RWPE1 (cell line): ENCODE measurements at places on chromosomes 4 and X.

DNA sequence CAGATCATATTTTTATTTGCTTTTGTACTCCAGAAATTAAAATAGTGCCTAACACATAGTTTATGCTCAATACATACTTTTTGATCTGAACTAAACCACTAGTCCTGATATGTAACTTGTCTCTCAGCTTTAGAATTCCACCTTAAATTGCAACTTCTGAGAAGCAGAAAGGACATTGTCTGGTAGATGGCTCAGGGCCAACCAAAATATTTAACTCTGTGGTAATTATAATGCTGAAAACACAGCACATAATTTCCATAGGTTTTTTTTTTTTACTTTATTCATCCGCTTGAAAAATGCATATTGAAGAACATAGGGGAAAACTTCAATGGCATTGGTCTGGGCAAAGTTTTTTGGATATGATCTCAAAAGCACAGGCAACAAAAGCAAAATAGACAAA lies 59.3 kb downstream of the AREG start:
- DNase-seq: no peak

- DNase-seq: no peak
Observed at GRCh38 chr4:144557404-144557803, 88.6 kb upstream of the HHIP start.

DNA sequence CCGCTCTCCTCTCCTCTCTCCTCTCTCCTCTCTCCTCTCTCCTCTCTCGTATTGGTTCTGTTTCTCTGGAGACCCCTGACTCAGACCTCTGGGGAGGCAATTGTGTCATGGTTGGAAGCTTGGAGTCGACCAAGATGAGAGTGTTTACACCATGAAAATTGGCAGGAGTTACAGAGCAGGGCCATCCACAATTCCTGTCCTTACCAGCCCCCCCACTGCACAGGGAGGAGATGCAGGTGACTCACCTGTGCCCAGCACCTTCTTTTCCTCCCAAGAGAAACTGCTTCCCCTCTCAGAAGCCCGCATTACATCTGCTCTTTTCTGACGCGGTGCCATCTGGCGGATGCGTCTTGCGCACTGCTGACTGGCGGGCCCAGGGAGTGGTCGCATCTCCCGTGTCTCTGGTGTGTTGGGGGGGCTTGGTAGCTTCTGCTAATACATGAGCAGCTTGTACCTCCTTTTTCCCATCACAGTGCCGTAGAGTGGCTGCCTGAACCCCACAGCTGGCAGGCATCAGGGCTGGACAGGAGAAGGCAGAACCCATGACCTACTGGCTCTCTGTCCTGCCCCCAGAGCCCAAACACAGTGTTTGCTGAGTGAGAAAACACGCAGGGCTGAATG lies 31.4 kb upstream of the GPR78 start:
- DNase-seq: no peak

DNA sequence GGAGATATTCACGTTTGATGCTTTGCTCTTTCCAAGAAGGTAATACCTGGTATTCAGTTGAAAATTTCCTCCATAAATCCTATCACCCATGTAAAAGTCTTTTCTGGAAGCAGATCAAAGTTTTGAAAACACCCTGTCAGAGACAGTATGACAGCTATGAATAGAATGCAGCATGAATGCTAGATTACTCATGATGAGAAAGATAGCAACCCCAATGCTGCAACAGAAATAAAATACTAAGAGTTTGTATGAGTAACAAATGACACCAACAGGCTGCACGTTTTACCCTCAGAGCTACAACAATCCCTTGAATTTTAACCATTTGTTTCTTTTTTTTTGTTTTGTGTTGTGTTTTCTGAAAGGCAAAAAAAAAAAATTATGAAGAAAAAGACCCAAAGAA lies 108.6 kb downstream of the ARHGAP6 start:
- DNase-seq: peak; percentile 66

GRCh38 chr4:80229128-80229527 lies 31.8 kb downstream of the PRDM8 start:
- no peak for DNase-seq

DNA sequence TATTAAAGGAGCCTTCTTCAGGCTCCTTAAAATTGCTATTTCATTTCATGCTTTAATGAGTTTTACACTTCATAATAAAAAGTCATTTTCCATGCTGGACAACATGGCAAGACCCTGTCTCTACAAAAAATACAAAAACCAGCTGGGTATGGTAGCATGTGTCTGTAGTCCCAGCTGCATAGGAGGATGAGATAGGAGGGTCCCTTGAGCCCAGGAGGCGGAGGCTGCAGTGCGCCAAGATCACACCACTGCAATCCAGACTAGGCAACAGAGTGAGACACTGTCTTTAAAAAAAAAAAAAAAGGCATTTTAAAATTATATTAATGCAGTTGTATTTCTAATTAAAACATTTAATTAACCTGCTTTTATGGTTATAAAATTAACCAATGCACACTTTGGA lies 49.2 kb downstream of the PDS5A start:
- no peak for DNase-seq

GRCh38 chr4:54226404-54227255 lies 2.5 kb upstream of the PDGFRA start:
- DNase-seq: no peak

GRCh38 chrX:88982933-88983332 lies 235.9 kb downstream of the CPXCR1 start:
- no peak for DNase-seq

- DNase-seq: no peak
Observed at GRCh38 chr4:3021627-3022026, 52.7 kb downstream of the HTT-AS start.

- DNase-seq: no peak
Observed at GRCh38 chr4:181661923-181662322, 581.3 kb upstream of the TENM3 start.

GRCh38 chr4:79298027-79298426 lies 27.8 kb downstream of the NAA11 start:
- no peak for DNase-seq

DNA sequence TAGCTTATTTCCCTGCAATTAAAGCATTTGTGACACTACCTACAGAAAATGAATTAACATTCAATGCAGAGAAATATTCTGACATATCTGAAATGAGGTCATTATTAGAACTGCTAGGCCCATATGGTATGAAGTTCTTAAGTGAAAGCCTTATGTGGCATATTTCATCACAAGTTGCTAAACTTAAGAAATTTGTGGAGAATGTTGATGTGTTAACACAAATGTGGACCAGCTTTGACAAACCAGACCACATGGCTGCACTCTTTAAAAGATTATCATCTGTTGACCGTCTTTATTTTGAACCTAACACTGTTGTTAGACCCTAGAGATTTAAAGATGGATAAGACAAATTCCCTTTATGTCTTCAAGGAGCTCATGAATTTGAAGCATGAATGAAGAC lies 1024.1 kb downstream of the RPA4 start:
- no peak for DNase-seq

- DNase-seq: no peak
Observed at GRCh38 chrX:66731398-66731797, 92.5 kb upstream of the EDA2R start.

DNA sequence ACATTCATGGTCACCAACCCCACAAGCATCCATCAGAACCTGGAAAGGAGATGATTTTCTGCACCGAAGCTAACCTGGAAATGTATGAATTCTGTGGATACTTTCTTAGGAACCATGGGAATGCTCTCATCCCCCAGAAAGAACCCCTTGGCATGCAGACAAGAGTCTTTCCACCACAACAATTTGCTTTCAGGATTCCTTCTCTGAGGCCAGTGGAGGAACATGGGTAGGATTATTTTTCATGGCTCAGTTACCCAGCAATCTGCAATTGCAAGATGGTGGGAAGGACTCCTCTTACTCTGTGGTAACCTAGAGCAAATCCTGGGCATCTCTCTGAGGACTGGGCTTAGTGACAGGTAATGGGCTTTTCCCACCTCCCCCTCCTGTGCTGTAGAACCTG lies 131.9 kb upstream of the MSX1 start:
- DNase-seq: no peak

GRCh38 chrX:134727363-134727762 lies 69.1 kb upstream of the PLAC1 start:
- no peak for DNase-seq

DNA sequence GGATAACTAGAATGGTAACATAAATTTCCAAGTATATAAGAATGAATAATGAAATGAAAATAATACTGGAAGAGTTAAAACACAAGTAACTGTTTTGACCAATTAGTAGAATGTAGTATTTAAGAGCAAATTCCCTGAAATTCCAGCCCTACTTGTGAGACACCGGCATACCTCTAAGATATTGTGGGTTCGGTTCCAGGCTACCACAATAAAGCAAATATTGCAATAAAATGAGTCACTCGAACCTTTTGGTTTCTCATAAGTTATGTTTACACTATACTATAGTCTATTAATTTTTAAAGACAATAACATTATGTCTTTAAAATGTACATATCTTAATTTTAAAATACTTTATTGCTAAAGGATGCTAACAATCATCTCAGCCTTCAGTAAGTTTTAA lies 15.2 kb upstream of the IQCM start:
- DNase-seq: no peak

- DNase-seq: peak; percentile 16
Observed at GRCh38 chr4:25161593-25161950, 1.3 kb upstream of the SEPSECS start.

- DNase-seq: no peak
Observed at GRCh38 chrX:47296766-47297365, 64.1 kb downstream of the USP11 start.

DNA sequence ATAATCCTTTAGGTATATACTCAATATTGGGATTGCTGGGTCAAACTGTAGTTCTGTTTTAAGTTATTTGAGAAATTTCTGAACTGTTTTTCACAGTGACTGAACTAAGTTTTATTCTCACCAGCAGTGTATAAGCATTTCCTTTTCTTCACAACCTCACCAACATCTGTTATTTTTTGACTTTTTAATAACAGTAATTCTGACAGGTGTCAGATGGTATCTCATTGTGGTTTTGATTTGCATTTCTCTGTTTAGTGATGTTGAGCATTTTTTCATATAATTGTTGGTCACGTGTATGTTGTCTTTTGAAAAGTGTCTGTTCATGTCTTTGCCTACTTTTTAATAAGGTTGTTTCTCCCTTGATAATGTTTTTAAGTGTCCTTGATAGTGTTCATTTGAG lies 112.6 kb downstream of the LINC00632 start:
- DNase-seq: no peak

GRCh38 chr4:52548818-52549570 lies 110.1 kb downstream of the USP46 start:
- no peak for DNase-seq

- no peak for DNase-seq
Observed at GRCh38 chr4:144300616-144301015, 160.1 kb upstream of the GYPA start.

GRCh38 chrX:115413246-115413878 lies 123.8 kb downstream of the LUZP4 start:
- no peak for DNase-seq

GRCh38 chrX:110282922-110283321 lies 35.0 kb downstream of the AMMECR1 start:
- DNase-seq: no peak

DNA sequence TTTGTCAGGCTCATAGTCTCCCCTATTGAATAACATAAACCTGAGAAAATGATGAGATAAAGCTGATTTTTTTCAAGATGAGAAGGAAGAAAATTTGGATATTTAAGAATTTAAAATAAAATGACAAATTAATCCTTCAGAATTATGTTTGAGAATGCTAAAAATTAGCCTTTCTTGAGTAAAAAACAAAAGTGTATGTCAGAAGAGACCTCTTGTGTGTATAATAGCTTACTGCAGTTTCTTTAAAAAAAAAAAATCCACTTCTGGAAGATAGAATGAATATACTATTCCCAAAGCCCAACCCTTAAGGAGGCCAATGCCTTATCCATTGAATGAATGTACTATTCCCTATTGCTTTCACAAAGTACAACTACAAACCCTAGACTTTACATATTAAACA lies 281.8 kb downstream of the RAPGEF2 start:
- no peak for DNase-seq

DNA sequence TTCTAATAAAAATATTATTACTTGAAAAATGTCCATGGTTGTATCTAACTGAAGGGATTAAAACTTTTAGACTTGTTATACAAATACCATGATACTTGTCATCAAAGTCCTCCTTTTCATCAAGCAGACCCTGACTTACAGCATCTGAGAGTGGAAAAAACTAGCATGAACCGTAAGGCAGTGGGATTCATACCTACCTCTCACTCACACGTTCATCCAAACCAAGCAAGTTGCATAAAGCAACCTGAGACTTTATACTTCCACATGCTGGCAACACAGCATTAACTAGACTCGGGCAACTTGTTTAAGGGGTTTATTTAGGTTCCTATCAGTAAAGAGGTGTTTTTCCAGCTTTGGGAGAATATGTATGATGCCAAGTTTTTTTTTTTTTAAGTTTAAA lies 22.6 kb upstream of the TLR7 start:
- DNase-seq: no peak

DNA sequence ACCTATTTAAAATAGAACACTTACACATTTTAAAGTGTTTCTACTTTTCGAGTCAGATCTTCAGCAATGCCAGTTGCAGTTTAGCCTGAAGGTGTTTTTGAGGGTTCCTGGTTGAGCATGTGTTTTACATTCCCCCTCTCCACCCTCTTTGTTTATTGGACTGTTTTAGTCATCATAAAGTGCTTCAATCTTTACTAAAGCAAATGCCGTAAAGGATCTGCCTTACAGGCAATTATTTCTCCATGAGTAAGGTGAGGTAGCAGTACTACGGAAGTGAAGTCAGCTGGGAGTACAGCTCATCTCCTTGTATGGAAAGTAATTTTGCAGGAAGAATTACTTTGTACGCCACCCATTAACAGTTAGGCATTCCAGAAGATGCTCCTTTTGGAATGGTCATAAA lies 36.9 kb downstream of the PDLIM5 start:
- peak; percentile 85 for DNase-seq

GRCh38 chr4:128353791-128354190 lies 66.2 kb upstream of the PGRMC2 start:
- DNase-seq: no peak

GRCh38 chr4:126386512-126386911 lies 1071.8 kb downstream of the FAT4 start:
- no peak for DNase-seq

DNA sequence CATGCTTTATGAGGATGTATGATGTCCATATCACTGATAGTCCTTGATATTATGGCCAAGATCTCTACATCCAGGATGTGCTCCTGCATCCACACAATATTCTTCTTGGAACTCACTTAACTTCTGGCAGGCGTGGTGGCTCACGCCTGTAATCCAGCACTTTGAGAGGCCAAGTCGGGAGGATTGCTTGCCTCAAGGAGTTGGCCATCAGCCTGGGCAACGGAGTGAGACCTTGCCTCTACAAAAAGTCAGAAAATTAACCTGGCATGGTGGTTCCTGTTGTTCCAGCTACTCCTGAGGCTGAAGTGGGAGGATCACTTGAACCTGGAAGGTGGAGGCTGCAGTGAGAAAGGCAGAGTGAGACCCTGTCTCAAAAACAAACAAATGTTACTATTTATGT lies 2.3 kb upstream of the HNRNPD start:
- DNase-seq: no peak

- no peak for DNase-seq
Observed at GRCh38 chr4:108384544-108384943, 215.8 kb upstream of the LEF1 start.
